AML-193 (cell line): ENCODE measurements at places on chromosomes 2 and 18.

- peak; percentile 41 for DNase-seq
Measured at GRCh38 chr2:36359067-36359466, 3.5 kb downstream of the CRIM1 start.

DNA sequence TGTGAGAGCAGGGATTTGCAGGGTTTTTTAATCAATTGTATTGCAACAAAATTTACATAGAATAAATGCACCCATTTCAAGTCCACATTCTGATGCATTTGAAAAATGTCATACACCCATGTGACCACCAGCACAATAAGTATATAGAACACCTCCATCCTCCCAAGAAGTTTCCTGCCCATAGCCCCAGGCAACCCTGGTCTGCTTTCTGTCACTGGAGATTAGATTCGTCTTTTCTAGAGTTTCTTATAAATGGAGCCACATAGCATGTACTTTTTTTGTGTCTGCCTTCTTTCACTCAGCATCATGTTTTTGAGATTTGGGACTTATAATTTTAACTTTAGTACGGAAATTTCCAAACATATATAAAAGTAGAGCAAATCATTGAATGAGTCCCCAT is 127.2 kb upstream of the EPAS1 start:
- no peak for DNase-seq

DNA sequence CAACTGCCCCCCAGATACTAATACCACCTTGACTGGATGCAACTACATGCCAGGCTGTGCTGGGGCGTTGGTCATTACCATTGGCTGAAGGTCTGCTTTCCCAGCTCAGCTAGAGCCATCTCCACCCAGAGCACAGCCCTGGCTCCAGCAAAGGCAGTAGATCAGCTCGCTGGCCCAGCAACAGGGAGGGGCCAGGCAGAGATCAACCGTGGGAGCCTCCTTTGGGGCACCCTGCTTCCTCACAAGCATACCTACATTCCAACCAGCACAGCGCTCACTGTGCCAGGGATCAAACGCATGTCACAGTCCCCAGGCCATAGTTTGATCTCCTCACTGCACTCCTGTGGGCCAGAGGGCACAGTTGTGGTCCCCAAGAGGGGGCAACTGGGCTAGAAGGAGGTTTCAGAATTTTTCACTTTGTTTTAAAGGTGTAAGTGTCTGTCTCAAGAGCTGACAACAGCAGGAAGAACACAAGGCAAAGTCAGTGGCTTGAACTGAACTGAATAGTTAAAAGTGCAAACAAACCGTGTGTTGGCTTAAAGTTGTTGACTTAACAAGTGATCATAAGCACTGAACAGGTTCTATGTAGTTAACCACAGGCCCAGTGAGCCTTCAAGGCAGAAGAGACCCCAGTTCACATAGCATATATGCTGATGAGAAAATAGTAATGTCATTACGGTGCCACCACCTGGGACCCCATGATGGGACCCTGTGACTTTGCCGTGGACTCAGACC is 70.1 kb upstream of the BZW1 start:
- DNase-seq: no peak

- DNase-seq: no peak
Measured at GRCh38 chr2:45813003-45813941, 161.8 kb downstream of the PRKCE start.

- no peak for DNase-seq
Measured at GRCh38 chr2:234994438-234995321, 42.9 kb downstream of the SH3BP4 start.

GRCh38 chr2:56334622-56335021 is 150.8 kb downstream of the CCDC85A start:
- no peak for DNase-seq

DNA sequence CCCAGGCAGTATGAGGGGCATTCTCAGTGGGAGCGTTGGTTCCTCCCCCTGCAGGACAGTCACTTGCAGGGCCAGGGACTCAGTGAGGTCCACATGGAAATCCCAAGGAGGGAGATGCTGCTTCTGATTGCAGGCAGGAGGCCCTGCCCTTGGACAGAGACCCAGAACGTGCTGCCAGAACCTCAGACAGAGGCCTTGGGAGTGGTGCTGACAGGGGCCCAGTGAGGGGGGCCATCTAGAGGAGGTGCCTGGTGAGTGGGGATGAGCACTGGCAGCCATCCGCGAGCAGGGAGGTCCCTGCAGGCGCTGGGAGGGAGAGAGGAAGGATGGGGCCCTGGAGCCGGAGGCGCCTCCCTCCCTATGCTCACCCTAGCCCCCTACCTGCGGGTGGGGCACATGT is 133.1 kb downstream of the DYSF start:
- DNase-seq: no peak

DNA sequence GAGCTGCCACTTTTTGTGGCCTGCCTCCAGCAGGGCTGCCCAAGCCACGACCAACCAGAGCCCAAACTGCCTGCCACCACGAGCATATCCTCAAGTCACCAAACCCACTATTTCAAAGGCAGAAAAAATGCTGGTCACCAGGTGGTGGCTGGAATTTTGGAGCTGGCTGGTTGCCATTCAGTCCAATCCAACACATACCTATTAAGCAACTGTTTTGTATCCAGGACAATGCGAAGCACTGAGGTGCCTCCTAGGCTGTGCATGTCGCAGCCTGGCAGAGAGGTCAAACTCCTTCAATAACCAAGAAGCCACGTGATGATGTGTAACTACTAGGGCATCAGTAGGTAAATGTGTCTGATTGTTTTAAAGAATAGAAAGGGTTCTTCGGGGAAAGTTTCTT is 108.3 kb upstream of the PPP1CB start:
- no peak for DNase-seq

GRCh38 chr18:27114842-27115241 is 70.3 kb downstream of the CHST9 start:
- DNase-seq: no peak

DNA sequence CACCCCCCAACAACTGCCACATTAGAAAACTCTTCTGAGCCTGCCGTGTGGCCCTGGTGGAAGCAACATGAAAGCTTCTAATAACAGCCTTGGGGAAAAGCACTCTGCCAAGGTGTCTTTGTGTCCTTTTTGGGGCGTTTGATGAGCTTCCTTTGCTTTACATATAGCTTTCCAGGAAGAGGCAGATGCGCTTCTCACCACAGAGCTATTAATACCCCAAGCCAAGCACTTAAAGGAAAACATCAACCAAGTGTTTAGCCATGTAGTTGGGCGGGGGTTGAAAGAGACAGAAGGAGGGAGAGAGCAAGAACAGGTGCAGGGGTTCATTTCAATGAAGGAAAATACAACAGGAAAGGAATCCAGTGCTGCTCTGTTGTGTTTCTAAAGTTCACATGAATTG is 176.1 kb downstream of the VAPA start:
- no peak for DNase-seq

- DNase-seq: no peak
Measured at GRCh38 chr18:6624661-6625311, 104.7 kb upstream of the ARHGAP28 start.

- no peak for DNase-seq
Measured at GRCh38 chr18:53070788-53071187, 730.8 kb downstream of the DCC start.

DNA sequence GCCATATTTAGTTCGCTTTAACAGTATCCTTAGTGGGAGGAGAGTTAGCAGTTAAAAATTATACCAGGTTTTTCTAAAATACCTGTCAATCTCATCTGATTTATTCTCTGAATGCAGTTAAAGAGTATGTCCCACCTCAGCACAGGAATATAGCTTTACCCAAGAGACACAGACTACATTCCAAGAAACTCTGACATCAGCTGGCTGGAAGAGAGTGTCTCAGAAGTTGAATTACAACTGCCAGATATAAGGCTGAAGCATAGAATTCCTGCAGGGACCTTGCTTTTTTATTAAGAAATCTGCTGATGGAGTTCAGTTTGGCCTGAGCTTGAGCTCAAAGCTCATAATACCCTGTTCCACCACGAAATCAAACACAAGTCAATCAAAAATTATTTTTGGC is 25.4 kb upstream of the CNTNAP5 start:
- DNase-seq: no peak

GRCh38 chr18:38545071-38545470 is 979.5 kb upstream of the CELF4 start:
- DNase-seq: peak; percentile 10

DNA sequence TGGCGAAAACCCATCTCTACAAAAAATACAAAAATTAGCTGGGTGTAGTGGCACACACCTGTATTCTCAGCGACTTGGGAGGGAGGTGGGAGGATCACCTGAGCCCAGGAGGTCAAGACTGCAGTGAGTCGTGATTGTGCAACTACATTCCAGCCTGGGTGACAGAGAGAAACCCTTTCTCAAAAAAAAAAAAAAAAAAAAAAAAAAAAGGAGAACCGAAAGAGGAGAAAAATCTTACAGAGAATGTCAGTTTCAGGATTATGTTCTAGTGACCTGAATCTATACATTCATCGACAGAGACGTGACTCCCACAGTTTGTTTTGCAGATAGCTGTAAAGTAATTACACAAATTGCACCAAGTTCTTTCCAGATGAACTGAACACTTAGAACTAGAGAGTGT is 187.8 kb downstream of the FTCDNL1 start:
- no peak for DNase-seq

- no peak for DNase-seq
Measured at GRCh38 chr2:172090044-172090961, 5.0 kb downstream of the DLX1 start.

DNA sequence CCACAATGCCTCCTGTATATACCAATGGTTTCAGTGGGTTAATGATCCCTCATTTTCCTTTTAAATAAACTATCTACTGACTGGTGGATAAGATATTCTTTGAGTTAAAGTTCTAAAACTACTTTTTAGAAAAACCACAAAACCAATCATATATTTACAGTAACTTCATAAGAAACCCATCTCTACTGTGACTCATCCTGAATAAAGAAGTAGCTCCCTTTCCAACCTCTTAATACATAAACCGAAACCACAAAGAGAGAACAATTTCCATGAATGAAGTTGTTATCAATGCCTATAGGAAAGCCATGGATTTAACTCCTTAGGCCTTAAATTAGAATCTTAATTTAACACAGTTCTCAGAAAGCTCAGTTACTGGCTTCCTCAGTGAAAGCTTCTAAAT is 227.0 kb upstream of the SMAD7 start:
- no peak for DNase-seq

GRCh38 chr2:147865560-147865959 is 20.7 kb downstream of the ACVR2A start:
- no peak for DNase-seq

GRCh38 chr2:6787376-6787775 is 78.3 kb downstream of the CMPK2 start:
- no peak for DNase-seq

- no peak for DNase-seq
Measured at GRCh38 chr2:17515652-17516051, 2.6 kb downstream of the RAD51AP2 start.

GRCh38 chr2:146119586-146119985 is 1599.7 kb upstream of the ZEB2 start:
- no peak for DNase-seq

- no peak for DNase-seq
Measured at GRCh38 chr2:240708457-240708856, 16.8 kb downstream of the AQP12A start.

DNA sequence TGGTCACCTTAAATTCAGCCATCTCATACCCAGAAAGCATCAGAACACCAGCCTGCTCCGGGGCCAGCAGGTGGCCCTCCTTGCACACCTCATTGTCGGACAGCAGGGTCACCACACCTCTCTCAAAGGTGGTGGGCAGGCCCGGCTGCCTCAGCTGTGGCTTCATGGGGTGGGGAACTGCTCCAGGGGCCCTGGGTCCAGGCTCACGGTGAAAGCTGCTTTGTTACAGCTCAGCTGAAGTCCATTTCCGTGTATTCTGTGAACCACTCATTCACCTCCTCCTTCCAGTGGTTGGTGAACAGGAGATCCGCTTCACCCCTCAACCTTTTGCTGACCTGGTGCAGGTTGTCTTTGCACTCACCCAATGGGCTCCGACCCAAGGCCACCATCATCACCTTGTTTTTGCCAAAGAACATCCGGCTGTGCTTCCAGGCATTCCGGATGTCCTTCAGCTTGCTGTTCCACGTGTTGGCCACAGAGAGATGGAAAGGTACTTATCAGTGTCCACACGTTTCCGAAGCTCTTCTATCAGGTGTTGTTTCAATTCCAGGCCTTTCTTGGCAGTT is 78.6 kb upstream of the LDLRAD4 start:
- DNase-seq: no peak

DNA sequence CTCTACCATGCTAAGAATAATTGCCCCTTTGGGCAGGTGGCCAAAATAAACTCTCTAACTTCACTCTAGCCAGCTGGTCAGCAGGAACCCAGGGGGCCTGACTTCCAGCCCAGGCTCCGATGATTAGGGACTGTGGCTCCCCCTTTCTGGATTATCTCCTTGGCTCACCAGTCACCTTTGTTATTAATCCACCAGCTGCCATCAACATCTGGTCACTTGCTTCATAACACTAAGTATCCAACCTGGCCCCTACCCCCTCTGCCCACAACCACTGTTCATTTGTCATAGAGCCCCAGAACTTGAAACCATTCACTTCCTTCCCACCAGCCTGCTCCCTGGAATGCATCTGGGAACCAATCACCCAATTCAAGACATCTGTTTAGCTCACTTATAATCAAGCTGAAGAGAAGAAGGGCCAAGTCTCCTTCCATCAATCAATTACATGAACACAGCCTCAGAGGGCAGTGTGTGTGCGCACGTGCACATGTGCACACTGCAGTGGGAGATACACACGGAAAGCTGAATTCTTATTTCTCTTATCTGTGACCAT is 215.1 kb downstream of the ALK start:
- DNase-seq: no peak

- no peak for DNase-seq
Measured at GRCh38 chr2:152682663-152683062, 34.6 kb downstream of the PRPF40A start.

DNA sequence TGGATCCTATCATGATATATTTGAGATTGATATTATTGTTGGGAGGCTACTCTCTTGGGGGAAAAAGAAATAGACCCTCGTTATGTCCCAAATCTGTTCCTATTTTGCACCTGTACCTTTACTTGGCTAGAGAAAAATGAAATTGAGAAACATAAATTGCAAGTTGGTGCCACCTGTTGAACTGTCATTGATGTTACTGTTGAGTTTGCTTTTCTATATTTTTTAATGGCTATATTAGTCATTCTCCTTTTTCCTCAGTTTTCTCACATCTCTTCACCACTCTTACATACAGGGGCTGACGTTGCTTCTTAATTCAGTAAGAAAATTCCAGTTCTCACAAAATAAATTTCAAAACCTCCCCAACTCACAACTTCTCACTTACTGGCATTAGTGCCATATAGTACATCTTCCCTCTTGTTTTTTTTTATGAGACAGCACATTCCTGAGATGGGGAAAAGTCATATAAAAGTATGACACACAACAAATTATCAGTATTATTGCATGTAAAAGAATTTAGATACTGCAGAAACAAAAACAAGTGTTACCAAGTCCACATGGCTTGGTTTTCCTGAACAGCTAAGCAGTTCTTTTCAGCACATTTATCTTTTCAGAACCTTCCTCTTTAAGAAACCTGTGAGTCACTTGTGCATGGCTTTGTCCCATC is 348.3 kb upstream of the DSEL start:
- DNase-seq: no peak
